ENCODE measurements at places on chromosomes 6 and 20. TPM values are rescaled to one million over a fixed set of nuclear protein-coding genes. Genes with fewer than 3 reads are reported as not detected.

GRCh38 chr6:153588330-153588729 is 450.7 kb upstream of the OPRM1 start:
- no peak overlapping the region for H3K27ac ChIP-seq
- no peaks in the 10 kb centered on the region for H3K36me3 ChIP-seq
- no peak for DNase-seq

DNA sequence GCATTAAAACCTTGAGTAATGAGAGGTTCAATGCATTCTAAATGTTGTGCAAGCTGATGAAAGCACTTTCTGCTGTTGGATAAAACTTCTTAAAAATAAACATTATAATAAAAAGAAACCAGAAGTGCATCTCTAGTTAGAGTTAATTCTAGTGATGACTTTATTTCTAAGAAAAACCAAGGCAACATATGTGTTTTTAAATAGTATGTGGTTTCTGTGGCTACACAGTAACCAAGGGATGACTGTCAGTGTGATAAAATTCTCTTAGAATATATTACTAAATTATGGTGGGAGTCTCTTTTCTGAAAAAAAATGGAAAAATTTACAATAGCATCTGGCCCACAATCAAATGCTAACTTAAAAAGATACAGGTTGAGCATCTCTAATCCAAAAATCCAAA is 117.0 kb downstream of the ME1 start:
- no peak overlapping the region for H3K4me3 ChIP-seq
- no peak for DNase-seq
- H3K4me1 ChIP-seq: no peaks in the 10 kb centered on the region
- no peaks in the 10 kb centered on the region for H3K27me3 ChIP-seq

DNA sequence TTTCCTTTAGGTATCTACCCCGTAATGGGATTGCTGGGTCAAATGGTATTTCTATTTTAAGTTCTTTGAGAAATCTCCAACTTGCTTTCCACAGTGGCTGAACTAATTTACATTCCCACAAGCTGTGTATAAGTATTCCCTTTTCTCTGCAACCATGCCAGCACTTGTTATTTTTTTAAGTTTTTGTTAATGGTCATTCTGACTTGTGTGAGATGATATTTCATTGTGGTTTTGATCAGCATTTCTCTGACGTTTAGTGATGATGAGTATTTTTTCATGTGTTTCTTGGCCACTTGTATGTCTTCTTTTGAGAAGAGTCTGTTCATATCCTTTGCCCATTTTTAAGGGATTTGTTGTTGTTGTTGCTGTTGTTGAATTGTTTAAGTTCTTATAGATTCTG is 871.1 kb downstream of the KIF16B start:
- no peak for DNase-seq
- no peaks in the 10 kb centered on the region for H3K4me1 ChIP-seq
- no peak overlapping the region for H3K27ac ChIP-seq
- no peaks in the 10 kb centered on the region for H3K27me3 ChIP-seq
- no peak overlapping the region for H3K4me3 ChIP-seq

DNA sequence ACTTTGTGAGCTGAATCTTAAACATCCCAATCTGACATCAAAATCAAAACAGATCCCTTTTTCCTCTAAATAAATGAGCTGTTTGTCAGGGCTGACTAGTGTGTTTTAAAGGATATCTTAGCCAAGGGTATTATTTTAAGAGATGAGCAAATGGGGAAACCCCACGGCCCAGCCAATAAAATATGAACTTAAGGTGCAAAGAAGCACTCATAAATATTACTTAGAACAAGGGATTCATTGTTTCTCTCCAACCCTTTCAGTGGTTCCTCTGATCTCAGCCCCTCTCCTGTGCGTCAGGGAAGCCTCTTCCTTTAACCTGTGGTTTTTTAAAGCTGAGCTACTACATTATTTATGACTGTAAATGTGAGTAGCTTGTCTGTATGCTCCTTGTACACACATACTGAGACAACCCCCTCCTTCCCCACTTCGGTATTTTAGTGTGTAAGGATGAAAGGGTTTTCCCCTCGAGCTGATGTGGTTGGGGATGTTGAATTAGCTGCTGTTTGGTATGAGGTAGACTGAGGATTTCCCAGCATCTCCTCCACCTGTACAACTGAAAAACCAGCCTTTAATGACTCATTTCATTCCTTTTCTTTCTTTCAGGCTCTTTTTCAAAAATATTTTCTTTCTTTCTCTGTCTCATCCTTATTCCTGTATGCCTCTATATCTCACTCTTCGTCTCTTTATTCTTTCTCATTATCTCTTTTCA is 6.5 kb downstream of the BMP5 start:
- no peaks in the 10 kb centered on the region for H3K4me1 ChIP-seq
- H3K27ac ChIP-seq: no peak overlapping the region
- H3K4me3 ChIP-seq: no peak overlapping the region

- H3K27me3 ChIP-seq: no peaks in the 10 kb centered on the region
- H3K4me3 ChIP-seq: no peak overlapping the region
- H3K27ac ChIP-seq: no peak overlapping the region
- no peaks in the 10 kb centered on the region for H3K4me1 ChIP-seq
These were observed 735.0 kb downstream of the EPHA7 start for GRCh38 chr6:92684386-92684785.

Gene ASIP
- total RNA-seq: not detected

Data from naive thymus-derived CD4-positive, alpha-beta T cell (primary cell).